Stimulated activated CD8-positive, alpha-beta memory T cell treated with anti-CD3 and anti-CD28 coated beads, Interleukin-7, amount 100 ng/mL, for 1 hour (primary cell): ENCODE measurements at places on chromosomes 16 and 17.

GRCh38 chr16:3112881-3113574, 642 bp downstream of the ZNF205 start:
- no peak for DNase-seq

GRCh38 chr17:33377837-33378595, 84.9 kb upstream of the ASIC2 start:
- no peak for DNase-seq

GRCh38 chr16:50809561-50809960, 67.7 kb downstream of the CYLD start:
- DNase-seq, result no peak

- DNase-seq, result no peak
These were observed 60.5 kb downstream of the ADCY9 start for GRCh38 chr16:4055748-4056147.

GRCh38 chr16:69031877-69032301, 73.6 kb upstream of the HAS3 start:
- no peak for DNase-seq

- DNase-seq, result no peak
These were observed 88.5 kb downstream of the MRC2 start for GRCh38 chr17:62715882-62716390.

DNA sequence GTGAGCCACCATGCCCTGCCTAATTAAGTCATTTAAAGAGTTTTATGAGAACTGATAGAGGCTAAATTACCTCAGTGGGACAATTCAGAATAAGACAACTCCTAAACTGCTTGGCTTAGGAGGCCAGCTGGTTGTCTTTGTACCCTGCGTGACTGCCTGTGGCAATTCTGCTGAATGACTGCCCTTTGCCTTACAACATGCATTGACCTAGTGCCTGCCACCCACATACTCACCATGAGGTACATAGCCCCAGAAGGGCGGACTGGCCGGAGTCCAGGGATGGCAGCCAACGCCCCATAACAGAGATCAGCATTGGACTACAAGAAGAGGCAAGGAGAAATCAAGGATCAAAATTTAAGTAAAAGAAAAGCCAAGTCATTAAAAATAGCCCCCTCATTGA, 7.3 kb downstream of the TAT start:
- no peak for DNase-seq

- DNase-seq, result no peak
These were observed 96.3 kb downstream of the NDEL1 start for GRCh38 chr17:8532021-8532420.

- DNase-seq, result no peak
These were observed 193.2 kb downstream of the RAB11FIP4 start for GRCh38 chr17:31584438-31585279.

- no peak for DNase-seq
These were observed 5.6 kb downstream of the SH2B1 start for GRCh38 chr16:28869201-28869600.

- no peak for DNase-seq
These were observed 535.4 kb downstream of the CDH8 start for GRCh38 chr16:61500851-61501250.

GRCh38 chr17:47847341-47848197, 3.4 kb downstream of the SP6 start:
- DNase-seq, result no peak

DNA sequence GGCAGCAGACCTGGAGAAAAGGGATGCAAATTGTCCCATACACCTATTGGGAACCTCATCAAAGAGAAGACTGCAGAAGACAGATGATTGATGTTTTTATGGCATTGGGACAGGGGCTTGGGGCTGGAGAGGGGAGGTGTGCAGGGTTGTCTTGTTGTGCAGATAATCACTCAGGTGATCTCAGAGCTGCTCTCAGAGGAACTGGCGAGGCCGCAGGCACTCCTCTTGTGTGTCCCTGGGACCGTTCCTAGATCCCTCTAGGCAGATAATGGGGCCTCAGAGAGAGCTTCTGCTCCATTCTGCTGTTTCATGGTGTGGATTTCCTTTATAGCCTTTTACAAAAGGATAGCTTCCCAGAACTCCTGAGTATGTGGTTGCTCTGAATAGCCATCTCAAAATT, 1.6 kb downstream of the RNF213 start:
- no peak for DNase-seq

DNA sequence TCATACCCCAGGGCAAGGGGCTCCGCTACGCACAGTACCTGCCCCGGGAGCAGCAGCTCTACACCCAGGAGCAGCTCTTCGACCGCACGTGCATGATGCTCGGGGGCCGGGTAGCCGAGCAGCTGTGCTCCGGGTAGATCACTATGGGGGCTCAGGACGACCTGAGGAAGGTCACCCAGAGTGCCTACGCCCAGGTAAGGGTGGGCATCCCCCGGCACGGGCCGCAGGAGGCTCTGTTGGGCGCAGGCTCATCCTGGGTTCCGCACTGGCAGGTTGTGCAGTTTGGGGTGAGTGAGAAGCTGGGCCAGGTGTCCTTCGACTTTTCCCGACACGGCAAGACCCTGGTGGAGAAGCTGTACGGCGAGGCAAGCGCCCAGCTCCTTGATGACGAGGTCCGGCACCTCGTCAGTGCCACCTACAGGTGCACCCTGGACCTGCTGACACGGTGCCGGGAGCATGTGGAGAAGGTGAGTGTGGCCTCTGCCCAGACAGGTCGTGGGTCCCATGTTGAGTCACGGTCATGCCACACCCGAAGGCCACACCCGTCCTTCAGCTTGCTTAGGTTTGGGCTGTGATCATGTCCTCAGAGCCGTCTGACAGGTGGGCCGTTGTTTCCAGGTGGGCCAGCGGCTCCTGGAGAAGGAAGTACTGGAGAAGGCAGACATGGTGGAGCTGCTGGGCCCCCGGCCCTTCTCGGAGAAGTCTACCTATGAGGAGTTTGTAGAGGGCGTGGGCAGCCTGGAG, 19.3 kb downstream of the DBNDD1 start:
- DNase-seq, result no peak

DNA sequence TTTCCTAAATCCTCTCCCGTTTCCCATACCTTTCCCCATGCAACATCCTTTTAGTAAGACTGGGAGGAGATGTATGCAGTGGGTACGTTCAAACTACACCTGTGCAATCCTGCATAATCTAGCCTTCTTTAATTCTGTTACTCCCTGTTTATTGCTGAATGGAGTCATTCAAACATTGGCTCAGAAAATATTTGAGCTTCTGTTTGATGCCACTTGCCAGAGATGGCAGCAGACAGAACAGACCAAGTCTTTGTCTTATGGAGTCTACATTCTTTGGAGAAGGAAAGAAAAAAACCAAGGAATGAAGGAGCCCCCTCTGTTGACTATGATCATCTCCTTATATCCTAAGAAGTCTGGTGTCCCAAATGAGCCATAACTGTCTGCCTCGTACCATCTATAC, 288.8 kb downstream of the HAPSTR1 start:
- no peak for DNase-seq

- DNase-seq, result no peak
These were observed 14.4 kb downstream of the AXIN1 start for GRCh38 chr16:337975-338575.

DNA sequence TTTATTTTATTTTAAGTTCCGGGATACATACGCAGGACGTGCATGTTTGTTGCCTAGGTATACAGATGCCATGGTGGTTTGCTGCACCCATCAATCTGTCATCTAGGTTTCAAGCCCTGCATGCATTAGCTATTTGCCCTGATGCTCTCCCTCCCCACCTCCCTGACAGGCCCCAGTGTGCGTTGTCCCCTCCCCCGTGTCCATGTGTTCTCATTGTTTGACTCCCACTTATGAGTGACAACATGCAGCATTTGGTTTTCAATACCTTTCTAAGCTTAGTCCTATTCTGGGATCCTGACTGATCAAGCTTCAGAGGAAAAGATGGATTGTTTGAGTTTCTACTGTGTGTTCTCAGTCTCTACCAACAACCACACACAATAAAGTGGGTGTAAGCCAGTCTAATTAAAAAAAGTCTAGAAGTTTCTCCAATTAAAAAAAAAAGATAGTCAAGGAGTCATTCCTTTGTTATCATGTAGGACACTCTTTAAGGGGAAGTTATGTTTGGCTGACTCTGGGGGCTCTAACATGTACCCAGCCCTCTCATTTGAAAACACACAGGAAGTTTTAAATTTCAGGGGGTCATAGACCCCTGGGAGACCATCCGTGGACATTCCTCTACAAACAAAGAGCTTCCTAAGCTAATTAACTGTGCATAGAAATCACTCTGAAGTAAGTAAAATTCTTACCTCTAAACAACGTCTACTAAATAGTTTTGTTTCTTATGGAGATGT, 66.3 kb upstream of the ADAMTS18 start:
- no peak for DNase-seq

DNA sequence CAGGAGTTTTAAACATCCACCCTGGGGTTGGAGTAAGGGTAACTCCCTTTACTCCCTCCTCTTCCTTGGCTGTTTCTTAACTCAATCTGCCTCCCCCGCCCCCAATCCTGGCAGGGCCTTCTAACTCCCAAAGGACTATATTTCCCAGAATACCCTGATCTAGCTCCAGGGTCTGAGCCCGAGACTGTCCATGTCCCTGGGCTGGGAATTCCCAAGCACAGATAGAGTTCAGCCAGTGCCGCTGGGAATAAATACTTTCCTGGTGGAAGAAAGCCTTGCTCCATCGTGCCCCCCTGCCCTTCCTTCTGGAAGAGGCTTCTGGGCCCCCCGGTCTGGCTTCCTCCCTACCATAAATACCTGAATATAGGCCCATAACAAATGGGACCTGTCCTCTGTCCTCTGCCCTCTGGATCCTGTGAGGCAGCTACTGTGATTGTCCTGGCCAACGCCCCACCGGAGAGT, 10.2 kb downstream of the BAHCC1 start:
- DNase-seq, result no peak
